Spinal cord (tissue), 10 donors: ENCODE measurements at places on chromosomes 1 and 21. TPM values are rescaled to one million over a fixed set of nuclear protein-coding genes. Genes with fewer than 3 reads are reported as not detected.

OR2L8 gene
- not detected for polyA plus RNA-seq

SMIM34 gene
- polyA plus RNA-seq: 0.33 TPM

TSSK3 gene
- 2.3 TPM for polyA plus RNA-seq

HCRTR1 gene
- 4.2 TPM for polyA plus RNA-seq

TFF3 gene
- 2.0 TPM for polyA plus RNA-seq

C1orf94 gene
- polyA plus RNA-seq: 1.1 TPM

SPRR3 gene
- 0.24 TPM for polyA plus RNA-seq

CSRP1 gene
- polyA plus RNA-seq: 113 TPM

SZT2 gene
- 23.1 TPM for polyA plus RNA-seq

RASAL2 gene
- 27.3 TPM for polyA plus RNA-seq

BSND gene
- 0.06 TPM for polyA plus RNA-seq

TMEM81 gene
- polyA plus RNA-seq: 4.9 TPM

HSPB7 gene
- polyA plus RNA-seq: 2.6 TPM

HTR6 gene
- polyA plus RNA-seq: 2.5 TPM

RGS5 gene
- polyA plus RNA-seq: 23.4 TPM

GBP7 gene
- polyA plus RNA-seq: 0.14 TPM

MAST2 gene
- 75.0 TPM for polyA plus RNA-seq

RXFP4 gene
- not detected for polyA plus RNA-seq

HSD3B2 gene
- polyA plus RNA-seq: 0.29 TPM

BMP8A gene
- polyA plus RNA-seq: 4.7 TPM

CAPN8 gene
- polyA plus RNA-seq: 0.90 TPM

MAN1C1 gene
- polyA plus RNA-seq: 59.7 TPM

LHX8 gene
- polyA plus RNA-seq: not detected

SOX13 gene
- polyA plus RNA-seq: 49.6 TPM

ENO1 gene
- polyA plus RNA-seq: 516 TPM

TTC39A gene
- polyA plus RNA-seq: 15.1 TPM

ACTL8 gene
- polyA plus RNA-seq: not detected

PTAFR gene
- 9.9 TPM for polyA plus RNA-seq

FNDC7 gene
- not detected for polyA plus RNA-seq

CYP4B1 gene
- 0.46 TPM for polyA plus RNA-seq

AGRN gene
- polyA plus RNA-seq: 280 TPM

LY9 gene
- 0.35 TPM for polyA plus RNA-seq

KRTAP19-3 gene
- not detected for polyA plus RNA-seq

ZMYND12 gene
- 1.7 TPM for polyA plus RNA-seq

OR2T33 gene
- 0.24 TPM for polyA plus RNA-seq

ASTN1 gene
- 127 TPM for polyA plus RNA-seq

GLUL gene
- polyA plus RNA-seq: 694 TPM

SEMA6C gene
- polyA plus RNA-seq: 34.6 TPM

UBXN10 gene
- 6.2 TPM for polyA plus RNA-seq

KLHDC7A gene
- 0.08 TPM for polyA plus RNA-seq

NECAP2 gene
- 56.3 TPM for polyA plus RNA-seq

NECTIN4 gene
- polyA plus RNA-seq: not detected

TARBP1 gene
- 127 TPM for polyA plus RNA-seq

FAM110D gene
- polyA plus RNA-seq: 1.3 TPM

TMEM59 gene
- 254 TPM for polyA plus RNA-seq

AMY1A gene
- polyA plus RNA-seq: not detected

FAM163A gene
- 3.1 TPM for polyA plus RNA-seq

IL24 gene
- polyA plus RNA-seq: 0.52 TPM

CHIA gene
- not detected for polyA plus RNA-seq

TNFSF4 gene
- polyA plus RNA-seq: 1.4 TPM

SPATA46 gene
- 1.8 TPM for polyA plus RNA-seq

SLC22A15 gene
- polyA plus RNA-seq: 17.6 TPM

CFAP45 gene
- 9.8 TPM for polyA plus RNA-seq

MYOG gene
- 0.69 TPM for polyA plus RNA-seq

REN gene
- 0.17 TPM for polyA plus RNA-seq

SLFNL1 gene
- polyA plus RNA-seq: 0.49 TPM

UMODL1 gene
- 0.17 TPM for polyA plus RNA-seq

TPTE gene
- not detected for polyA plus RNA-seq
